ENCODE measurements at places on chromosomes 7 and 10.

- peak; percentile 76 for DNase-seq
Observed at GRCh38 chr7:73811760-73812168, 19.0 kb upstream of the CLDN4 start.

- DNase-seq = no peak
Observed at GRCh38 chr10:10629512-10629911, 388.2 kb upstream of the CELF2 start.

DNA sequence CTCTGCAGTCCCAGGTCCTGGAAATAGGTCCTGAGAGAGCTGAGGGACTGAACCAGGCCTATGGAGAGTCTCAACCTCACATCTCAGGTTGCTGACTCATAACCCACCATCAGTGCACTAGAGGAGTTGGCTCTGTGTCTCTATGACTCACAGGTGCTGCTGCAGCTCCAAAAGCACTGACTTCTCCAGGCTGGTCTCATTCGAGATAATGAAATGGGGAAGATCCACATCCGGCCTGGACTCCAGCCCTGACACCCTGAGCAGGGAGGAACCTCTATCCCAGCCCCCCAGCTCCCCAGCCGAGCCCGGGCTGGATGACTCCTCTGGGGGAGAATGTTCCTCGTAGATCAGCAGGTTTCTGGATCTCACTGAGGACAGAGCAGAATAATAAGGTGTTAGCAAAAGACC is 35.5 kb upstream of the DGKI start:
- peak; percentile 99 for DNase-seq

DNA sequence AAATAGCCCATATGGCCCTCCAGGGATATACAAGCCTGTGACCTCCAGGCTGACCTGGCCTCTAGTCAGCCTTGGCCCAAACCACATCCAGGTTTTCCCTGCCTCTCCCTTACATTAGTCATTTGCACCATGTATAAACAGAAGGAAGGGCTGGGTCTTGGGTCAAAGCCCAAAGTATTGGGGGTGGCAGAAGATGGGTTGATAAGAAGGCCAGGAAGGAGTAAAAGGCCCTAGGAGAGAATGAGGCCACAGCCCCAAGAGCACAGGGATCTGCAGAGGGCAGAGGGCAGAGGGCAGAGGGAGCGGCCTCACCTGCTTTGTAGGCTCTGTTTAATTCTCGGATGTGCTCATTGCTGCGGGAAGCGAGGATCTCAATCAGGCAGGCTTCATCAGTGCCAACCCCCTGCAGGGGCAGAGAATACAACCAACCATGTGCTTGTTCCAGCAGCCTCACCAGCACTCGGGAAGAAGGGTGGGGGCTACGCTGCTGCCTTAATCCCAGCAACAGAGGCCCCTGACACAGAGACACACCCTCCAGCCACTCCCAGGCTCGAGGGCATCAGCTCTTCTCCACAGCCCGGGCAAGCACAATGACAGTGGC is 31.3 kb downstream of the PLAC9 start:
- peak; percentile 96 for DNase-seq

DNA sequence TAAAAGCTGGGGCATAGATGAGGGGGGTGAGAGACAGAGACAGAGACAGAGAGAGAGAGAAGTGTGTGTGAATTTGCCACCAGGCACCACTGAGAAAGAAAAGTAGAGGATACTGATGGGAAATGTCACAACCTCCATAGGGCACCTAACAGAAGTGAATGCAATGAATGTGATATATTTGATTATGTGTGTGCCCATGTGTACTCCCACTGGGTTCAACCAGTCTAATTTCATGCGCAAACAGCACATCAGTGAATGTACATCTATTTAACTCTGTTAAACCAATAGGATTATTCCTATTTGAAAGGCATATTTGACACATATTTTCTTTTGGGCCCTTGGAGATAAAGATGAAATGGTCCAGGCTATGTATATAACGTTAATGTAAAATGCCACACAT is 241.3 kb downstream of the KCNMA1 start:
- DNase-seq = no peak

DNA sequence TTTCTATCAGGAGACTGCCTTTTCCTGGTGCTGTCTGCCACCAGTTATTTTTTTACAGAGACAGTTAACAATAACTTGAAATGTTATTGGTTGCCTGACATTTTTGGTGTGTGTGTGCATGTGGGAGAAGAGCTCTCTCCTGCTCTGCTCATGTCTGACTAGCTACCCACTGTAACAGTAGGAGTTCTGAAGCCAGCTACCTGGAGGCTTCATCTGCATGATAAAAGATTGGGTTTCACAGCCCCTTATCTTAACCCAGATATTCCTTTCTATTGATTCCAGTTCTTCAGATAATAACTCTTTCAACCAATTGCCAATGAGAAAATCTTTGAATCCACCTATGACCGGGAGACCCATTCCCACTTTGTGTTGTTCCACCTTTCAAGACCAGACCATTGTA is 237.4 kb upstream of the PPP1R3A start:
- no peak for DNase-seq

- DNase-seq = no peak
Observed at GRCh38 chr7:12970626-12971025, 283.2 kb downstream of the ARL4A start.

GRCh38 chr10:78479467-78479866 is 445.8 kb downstream of the RPS24 start:
- DNase-seq = no peak

DNA sequence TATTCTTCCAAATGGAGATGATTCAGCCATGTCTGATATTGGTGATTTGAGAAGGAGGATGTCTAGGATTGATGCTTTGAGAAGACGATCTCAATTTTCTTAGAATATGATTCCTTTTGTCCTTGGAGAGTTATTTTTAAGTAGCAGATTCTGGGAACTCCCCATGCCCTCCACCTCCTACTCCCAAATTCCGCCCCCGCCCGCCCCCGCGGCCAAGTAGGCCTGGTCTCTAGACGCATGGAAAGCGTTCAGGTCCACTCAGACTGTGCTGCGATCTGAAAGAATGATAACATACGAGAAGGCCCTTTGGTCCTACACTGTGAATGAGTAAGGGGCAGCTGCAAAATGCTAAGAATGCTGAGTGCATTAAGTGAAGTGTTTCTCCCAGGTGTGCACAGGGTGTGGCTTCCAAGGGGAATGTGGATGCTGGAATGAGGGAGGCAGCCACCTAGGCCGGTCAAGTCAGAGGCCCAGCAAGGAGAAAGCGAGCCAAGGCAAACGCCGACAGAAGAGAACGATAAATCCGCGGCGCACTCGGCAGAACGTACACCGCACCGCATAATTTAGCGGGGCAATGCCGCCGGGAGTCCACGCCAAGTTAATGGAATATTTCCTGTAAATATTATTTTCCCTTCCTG is 142.3 kb downstream of the PRPF18 start:
- DNase-seq = no peak

DNA sequence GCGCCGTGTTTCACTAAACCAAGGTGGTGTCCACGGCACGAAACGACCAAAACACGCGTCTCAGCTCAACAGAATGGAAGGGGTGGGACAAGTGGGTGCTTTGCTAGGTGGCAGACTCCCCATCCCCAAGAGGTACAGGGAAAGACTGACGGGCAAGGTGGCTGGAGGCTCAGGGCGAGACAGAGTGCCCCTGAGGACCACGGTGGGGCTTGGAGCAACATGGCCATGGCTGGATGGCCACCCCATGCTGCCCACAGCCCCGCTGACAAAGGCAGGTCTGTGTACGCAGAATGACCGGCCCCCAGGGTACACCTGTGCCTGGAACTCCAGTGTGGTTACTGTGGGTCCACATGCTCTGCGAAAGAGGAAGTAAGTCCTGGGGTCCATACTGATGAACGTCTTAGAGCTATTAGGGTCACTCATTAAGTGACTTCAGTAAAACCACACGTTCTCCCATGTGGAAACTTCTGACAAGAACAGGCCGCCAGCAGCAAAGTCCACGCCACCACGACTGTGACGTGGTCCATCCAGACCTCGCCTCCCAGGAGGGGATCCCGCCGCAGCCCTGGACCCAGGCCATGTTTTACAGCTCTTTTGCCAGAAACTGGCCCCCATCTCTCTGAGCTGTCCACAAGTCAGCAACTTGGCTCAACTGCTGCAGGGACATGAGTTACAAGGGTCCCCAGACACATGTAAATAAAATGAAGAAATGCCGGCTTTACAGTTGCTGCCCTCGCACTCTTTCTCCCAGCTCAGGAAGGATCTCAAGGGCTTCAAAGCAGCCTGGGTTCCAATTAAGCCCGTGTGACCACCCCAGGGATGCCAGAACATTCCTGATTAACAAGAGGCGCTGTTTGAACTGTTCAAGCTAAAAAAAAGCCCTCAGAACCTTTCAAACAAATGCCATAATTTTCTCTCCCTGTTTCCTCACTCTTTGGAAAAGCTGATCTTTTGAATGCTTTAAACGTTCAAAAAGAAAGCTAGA is 66.8 kb downstream of the MAD1L1 start:
- no peak for DNase-seq

- DNase-seq = no peak
Observed at GRCh38 chr10:89649051-89649450, 4.0 kb upstream of the PANK1 start.

DNA sequence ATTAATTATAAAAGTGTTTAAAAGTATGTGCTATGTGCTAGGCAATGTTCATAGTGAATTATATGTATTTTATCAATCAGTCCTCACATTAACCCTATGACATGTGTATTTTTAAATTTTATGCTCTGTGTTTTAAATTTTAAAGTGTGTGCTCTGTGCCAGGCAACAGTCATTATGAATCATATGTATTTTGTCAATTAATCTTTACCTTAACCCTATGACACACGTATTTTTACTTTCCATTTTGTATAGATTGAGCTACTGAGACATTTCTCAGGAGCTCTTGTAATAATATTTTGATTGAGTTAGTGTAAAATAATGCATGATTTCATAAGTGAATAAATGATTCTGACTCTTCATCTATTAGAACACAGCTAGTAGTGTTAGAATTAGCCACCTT is 117.8 kb downstream of the THSD7A start:
- peak; percentile 42 for DNase-seq

- DNase-seq = no peak
Observed at GRCh38 chr10:17123961-17124360, 5.7 kb downstream of the CUBN start.

- no peak for DNase-seq
Observed at GRCh38 chr10:112429654-112430230, 17.0 kb downstream of the ZDHHC6 start.

DNA sequence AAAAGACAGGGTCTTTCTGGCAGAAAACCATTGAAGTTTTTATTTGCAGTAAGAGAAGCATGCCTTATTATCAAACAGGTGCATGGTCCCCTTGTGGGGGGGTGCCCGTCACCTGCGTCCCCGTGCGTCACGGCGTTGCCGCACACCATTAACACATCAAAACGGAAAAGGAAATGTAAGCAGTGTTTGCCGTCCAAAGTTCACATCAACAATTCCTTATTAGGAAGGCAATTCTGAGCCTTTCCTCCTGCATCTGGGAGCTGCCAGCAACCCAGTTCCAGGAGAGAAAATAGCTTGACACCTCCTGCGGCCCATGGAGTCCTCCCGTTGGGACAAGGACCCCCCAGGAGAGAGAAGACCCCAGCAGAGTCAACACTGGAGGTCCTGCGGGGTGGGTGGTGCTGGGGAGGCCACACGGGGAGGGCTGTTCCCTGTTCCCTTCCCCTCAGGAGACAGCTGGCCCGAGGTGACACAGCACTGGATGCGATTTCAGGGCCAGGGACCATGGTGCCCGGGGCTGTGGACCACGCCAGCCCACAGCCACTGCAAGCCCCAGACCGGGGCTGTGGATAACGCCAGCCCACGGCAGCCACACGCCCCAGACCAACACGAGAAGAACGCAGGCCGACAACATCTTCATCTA is 39.5 kb downstream of the DIP2C start:
- no peak for DNase-seq

GRCh38 chr10:132784866-132785722 is 853 bp downstream of the NKX6-2 start:
- no peak for DNase-seq

GRCh38 chr10:10677479-10677878 is 340.2 kb upstream of the CELF2 start:
- peak; percentile 6 for DNase-seq

DNA sequence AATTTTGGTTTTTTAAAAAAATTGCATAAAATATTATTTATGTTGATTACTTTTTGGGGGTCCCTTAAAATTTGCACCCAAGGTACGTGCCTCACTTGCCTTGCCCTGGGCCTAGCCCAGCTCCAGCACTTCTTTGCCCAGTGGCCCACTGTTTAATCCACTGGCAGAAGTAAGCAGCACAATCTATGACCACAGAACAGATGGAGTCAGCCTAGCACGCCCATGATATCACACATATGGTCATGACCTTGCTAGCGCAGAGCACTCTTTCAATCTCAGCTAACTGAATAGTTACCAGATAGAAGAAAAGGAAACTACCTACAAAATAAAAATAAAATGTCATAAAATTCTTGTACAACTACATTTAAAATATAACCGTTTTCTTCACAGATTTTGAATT is 5.6 kb downstream of the OGA start:
- no peak for DNase-seq

- no peak for DNase-seq
Observed at GRCh38 chr10:131267814-131268095, 43.8 kb downstream of the TCERG1L start.
